Airway epithelial cell (primary cell): ENCODE measurements at places on chromosomes 11 and 22. TPM values are rescaled to one million over a fixed set of nuclear protein-coding genes. Genes with fewer than 3 reads are reported as not detected.

The DEPDC7 gene
- 2.1 and 6.1 TPM in 2 replicates for total RNA-seq

The APOL4 gene
- total RNA-seq, result 0.56 and 0.65 TPM in 2 replicates

The KIAA1671 gene
- total RNA-seq, result 30.8 and 38.3 TPM in 2 replicates

The P4HA3 gene
- 0.09 and 0.71 TPM in 2 replicates for total RNA-seq

The RAB6A gene
- 133 and 235 TPM in 2 replicates for total RNA-seq

The TEAD1 gene
- 20.3 and 37.2 TPM in 2 replicates for total RNA-seq

The CD3E gene
- not detected in 2 replicates for total RNA-seq

The OR51B4 gene
- total RNA-seq, result not detected in 2 replicates

The GP1BB gene
- total RNA-seq, result 15.0 and 20.3 TPM in 2 replicates

The TNNI2 gene
- total RNA-seq, result 0.63 and 4.1 TPM in 2 replicates

The CCDC87 gene
- total RNA-seq, result 0.14 and 0.23 TPM in 2 replicates

The DGCR6 gene
- 2.3 and 10.1 TPM in 2 replicates for total RNA-seq

The APOA4 gene
- not detected in 2 replicates for total RNA-seq

The LMO1 gene
- not detected in 2 replicates for total RNA-seq
